HepG2 (cell line): ENCODE measurements at places on chromosomes 13 and 19. TPM values are rescaled to one million over a fixed set of nuclear protein-coding genes. Genes with fewer than 3 reads are reported as not detected.

Gene ZNF765
- total RNA-seq = 14.5 and 21.9 TPM in 2 replicates

Gene PNMA8B
- total RNA-seq = not detected in 2 replicates

- H3K4me1 ChIP-seq = no peaks in the 10 kb centered on the region
- no peak overlapping the region for H3K4me3 ChIP-seq
- DNase-seq = no peak
- no peaks in the 10 kb centered on the region for H3K36me3 ChIP-seq
- H3K27ac ChIP-seq = no peak overlapping the region
Observed at GRCh38 chr13:97408938-97409337, 25.0 kb upstream of the RAP2A start.

Gene CEACAM8
- total RNA-seq = not detected in 2 replicates

- no peak for DNase-seq
- no peak overlapping the region for H3K4me3 ChIP-seq
- H3K27ac ChIP-seq = no peak overlapping the region
- peaks cover 27% of the 10 kb centered on the region; the same call in 2 of the 3 replicates for H3K27me3 ChIP-seq
- no peaks in the 10 kb centered on the region for H3K4me1 ChIP-seq
Observed at GRCh38 chr13:101916108-101916774, 463.8 kb downstream of the ITGBL1 start.

GRCh38 chr13:72208112-72208645 lies 341.2 kb upstream of the DACH1 start:
- no peak overlapping the region for H3K27ac ChIP-seq
- H3K4me1 ChIP-seq = no peaks in the 10 kb centered on the region
- H3K36me3 ChIP-seq = no peaks in the 10 kb centered on the region
- no peak for DNase-seq
- no peaks in the 10 kb centered on the region for H3K27me3 ChIP-seq

DNA sequence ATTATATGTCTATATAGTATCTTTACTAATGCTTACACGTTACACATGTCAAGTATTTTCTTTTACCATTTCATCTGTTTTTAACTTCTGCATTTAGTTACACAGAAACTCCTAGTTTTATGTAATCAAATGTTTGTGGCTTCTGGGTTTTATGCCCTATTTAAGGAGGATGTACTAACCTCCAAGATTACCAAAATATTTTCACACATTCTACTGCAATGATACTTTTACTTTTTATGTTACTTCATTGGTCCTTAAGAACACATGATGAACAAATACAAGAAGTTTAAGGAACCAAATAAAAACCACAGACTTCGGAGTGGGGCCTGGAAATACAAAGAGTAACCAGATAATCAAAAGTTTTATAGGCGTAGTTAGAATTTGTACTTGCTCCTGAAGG lies 37.2 kb downstream of the ZC3H13 start:
- H3K4me1 ChIP-seq = no peaks in the 10 kb centered on the region
- no peak for DNase-seq
- H3K27me3 ChIP-seq = no peaks in the 10 kb centered on the region
- no peak overlapping the region for H3K27ac ChIP-seq
- peaks cover 6% of the 10 kb centered on the region for H3K36me3 ChIP-seq

Gene LGALS14
- not detected in 2 replicates for total RNA-seq

DNA sequence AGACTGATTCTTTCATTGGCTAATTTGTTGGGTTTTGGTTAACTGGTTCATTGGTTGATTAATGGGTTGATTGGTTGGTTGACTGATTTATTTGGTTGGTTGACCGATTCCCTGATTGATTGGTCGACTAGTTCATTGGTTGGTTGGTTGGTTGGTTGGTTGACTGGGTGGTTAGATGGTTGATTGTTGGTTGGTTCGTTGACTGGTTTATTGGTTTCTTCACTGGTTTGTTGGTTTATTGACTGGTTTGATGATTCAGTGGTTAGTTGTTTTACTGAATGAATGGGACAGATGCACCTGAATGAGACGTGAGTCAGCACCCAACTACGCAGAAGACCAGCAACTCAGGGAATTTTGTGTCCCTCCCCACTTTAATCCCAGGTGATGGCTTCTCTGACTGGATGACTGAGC lies 2.7 kb upstream of the NUP62 start:
- peaks cover 20% of the 10 kb centered on the region for H3K4me1 ChIP-seq
- no peak for DNase-seq
- peaks cover 5% of the 10 kb centered on the region for H3K36me3 ChIP-seq
- H3K27me3 ChIP-seq = no peaks in the 10 kb centered on the region; the same call in 2 of the 3 replicates
- H3K4me3 ChIP-seq = no peak overlapping the region

Gene TEAD2
- total RNA-seq = 12.1 and 12.5 TPM in 2 replicates

DNA sequence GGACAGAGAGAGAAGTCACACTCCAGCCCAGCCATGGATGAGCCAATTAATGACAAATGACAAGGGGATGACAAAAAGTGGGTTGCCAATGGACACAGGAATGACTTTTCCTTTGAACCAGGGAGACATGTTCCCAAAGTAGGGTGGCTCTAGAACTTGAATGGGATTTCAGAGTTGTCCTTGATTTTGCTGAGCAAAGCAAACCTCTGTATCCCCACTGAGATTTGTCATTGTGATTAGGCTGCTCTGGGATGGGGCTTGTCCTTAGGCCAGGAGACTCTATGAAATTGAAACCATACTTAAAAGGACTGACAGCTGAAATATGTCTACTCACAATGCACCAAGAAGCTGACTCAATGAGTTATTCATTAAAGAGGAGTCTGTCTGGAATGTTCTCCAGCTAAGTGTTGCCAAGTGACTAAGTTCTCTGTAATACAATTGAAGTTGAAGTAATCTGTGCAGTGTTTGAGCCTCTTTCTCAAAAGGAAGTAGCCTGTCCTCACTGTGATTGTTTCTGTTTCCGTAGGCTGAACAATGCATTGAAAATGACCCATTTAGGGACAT lies 69.0 kb upstream of the PCDH9 start:
- no peaks in the 10 kb centered on the region for H3K27me3 ChIP-seq
- H3K4me3 ChIP-seq = no peak overlapping the region
- no peaks in the 10 kb centered on the region for H3K4me1 ChIP-seq
- DNase-seq = no peak
- H3K36me3 ChIP-seq = no peaks in the 10 kb centered on the region

Gene POLD1
- total RNA-seq = 39.5 and 54.0 TPM in 2 replicates

Gene COLGALT1
- total RNA-seq = 33.3 and 58.0 TPM in 2 replicates

- H3K27ac ChIP-seq = no peak overlapping the region
- no peak for DNase-seq
- no peaks in the 10 kb centered on the region for H3K4me1 ChIP-seq
- no peaks in the 10 kb centered on the region for H3K36me3 ChIP-seq
- no peaks in the 10 kb centered on the region for H3K27me3 ChIP-seq
- H3K4me3 ChIP-seq = no peak overlapping the region
Observed at GRCh38 chr13:37870895-37871550, 1.5 kb upstream of the TRPC4 start.

DNA sequence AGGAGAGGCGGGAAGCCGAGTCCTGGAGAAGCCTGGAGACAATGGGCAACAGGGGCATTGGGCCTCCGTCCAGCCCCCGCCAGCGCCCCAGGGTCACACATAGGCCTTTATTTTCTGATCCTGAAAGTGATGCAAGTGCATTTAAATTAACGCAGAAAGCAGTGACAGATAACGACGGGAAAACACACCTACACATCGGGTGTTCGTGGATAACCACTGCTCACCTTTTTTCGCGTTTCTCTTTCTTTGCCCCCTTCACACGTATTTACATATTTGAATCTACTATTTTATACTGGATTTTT lies 30.4 kb upstream of the GRTP1 start:
- no peak for DNase-seq
- no peaks in the 10 kb centered on the region for H3K36me3 ChIP-seq
- no peak overlapping the region for H3K27ac ChIP-seq
- H3K27me3 ChIP-seq = peaks cover 4% of the 10 kb centered on the region; the same call in 1 of the 2 replicates

Gene KANK3
- total RNA-seq = 0.15 and 0.18 TPM in 2 replicates

DNA sequence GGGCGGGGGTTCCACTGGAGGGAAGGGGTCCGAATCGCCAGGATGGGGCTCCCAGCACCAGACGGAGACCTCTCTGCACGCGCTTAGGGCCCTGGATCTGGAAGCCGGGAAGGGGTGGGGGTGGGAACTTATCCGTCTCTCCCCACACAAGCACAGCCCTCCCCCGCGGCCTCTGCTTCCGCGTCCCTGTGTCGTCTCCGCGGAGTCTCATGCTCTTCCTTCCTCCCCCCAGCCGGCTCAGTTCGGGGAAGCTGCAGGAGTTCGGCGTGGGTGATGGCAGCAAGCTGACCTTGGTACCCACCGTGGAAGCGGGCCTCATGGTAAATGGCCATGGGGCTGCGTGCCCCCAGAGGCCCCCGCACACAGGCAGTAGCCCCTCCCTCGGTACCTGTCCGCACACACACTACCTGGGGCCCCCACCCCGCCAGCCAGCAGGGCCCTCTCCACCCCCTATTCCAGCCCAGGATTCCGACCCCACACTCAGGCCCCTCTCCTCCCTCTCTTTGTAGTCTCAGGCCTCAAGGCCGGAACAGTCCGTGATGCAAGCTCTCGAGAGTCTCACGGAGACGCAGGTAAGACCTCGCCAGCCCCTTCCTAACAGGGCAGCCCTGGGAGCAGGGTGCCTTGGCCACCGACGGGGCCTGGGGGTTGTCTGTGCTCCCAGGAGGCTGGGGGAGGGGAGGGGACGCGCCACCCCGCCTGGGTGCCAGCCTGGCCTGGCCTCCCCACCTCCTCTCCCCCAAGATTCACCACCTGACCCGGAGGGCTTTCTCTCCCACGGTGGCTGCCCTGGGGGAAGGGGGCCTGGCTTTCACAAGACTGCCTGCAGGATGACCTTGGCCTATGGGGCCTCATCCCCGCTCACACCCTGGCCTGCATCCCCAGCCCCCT lies 3.2 kb downstream of the MIDN start:
- H3K4me1 ChIP-seq = peaks cover 51% of the 10 kb centered on the region
- peak overlapping the region; percentile 94 for H3K27ac ChIP-seq
- H3K27me3 ChIP-seq = no peaks in the 10 kb centered on the region

DNA sequence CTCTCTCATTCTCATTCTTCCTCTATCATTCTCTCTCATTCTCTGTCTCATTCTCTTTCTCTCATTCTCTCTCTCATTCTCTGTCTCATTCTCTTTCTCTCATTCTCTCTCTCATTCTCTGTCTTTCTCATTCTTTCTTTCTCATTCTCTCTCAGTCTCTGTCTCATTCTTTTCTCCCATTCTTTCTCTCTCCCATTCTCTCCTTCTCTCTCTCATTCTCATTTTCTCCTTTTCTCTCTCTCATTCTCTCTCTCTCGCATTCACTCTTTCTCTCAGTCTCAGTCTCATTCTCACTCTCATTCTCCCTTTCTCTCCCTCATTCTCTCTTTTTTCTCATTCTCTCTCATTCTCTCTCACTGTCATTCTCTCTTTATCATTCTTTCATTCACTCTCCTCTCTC lies 152.0 kb upstream of the UQCRFS1 start:
- DNase-seq = no peak
- H3K4me3 ChIP-seq = no peak overlapping the region
- 0 out of 3 replicates have a peak, but pooled peaks cover 3% of the 10 kb centered on the region for H3K27me3 ChIP-seq
- H3K27ac ChIP-seq = no peak overlapping the region

Gene HRC
- total RNA-seq = 1.5 and 3.6 TPM in 2 replicates

DNA sequence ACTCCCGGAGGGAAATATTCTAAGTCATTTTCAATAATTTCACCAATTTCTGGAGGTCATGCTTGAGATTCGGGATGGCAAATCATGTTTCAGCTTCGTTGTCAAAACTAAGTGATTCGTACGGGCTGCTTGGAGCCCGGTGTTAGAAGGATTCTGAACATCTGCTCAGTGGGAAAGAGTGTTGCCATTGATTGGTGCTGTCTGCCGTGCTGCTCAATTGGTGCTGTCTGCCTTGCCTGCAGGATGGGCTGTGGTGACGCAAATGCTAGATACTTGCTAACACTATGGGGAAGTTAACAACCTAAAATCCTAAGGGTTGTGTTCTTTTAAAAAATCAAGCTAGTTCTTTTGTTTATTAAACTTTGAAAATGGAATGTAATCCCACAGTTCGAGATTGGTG lies 17.3 kb upstream of the CACNG8 start:
- H3K4me3 ChIP-seq = no peak overlapping the region
- DNase-seq = no peak
- H3K4me1 ChIP-seq = no peaks in the 10 kb centered on the region
- no peaks in the 10 kb centered on the region for H3K27me3 ChIP-seq

GRCh38 chr13:103007427-103007762 lies 58.8 kb downstream of the SLC10A2 start:
- no peaks in the 10 kb centered on the region for H3K4me1 ChIP-seq
- H3K27ac ChIP-seq = no peak overlapping the region
- no peaks in the 10 kb centered on the region for H3K36me3 ChIP-seq
- H3K4me3 ChIP-seq = no peak overlapping the region
